OCI-LY7 (cell line): ENCODE measurements at places on chromosomes 4 and X. TPM values are rescaled to one million over a fixed set of nuclear protein-coding genes. Genes with fewer than 3 reads are reported as not detected.

Gene IQCM
- total RNA-seq, result not detected in 2 replicates

Gene NLRP2B
- total RNA-seq, result not detected in 2 replicates

Gene TRIM60
- total RNA-seq, result not detected in 2 replicates

Gene PABPC1L2B
- not detected in 2 replicates for total RNA-seq

Gene GPRASP1
- total RNA-seq, result not detected in 2 replicates

Gene UGT2B15
- total RNA-seq, result not detected in 2 replicates

Gene FREM3
- total RNA-seq, result not detected in 2 replicates

Gene LRP2BP
- 1.0 and 1.4 TPM in 2 replicates for total RNA-seq

Gene GAGE12F
- not detected in 2 replicates for total RNA-seq

Gene CCKAR
- not detected in 2 replicates for total RNA-seq

Gene TMEM47
- not detected in 2 replicates for total RNA-seq

Gene ASMT
- not detected in 2 replicates for total RNA-seq

Gene ARL9
- total RNA-seq, result 0.76 TPM in 1 of 2 replicates, not detected in the other

Gene CCDC120
- total RNA-seq, result 3.6 and 4.1 TPM in 2 replicates

Gene RBPJ
- total RNA-seq, result 61.1 and 61.4 TPM in 2 replicates

Gene AFF1
- total RNA-seq, result 69.7 and 81.4 TPM in 2 replicates

Gene MBTPS2
- 14.9 and 15.8 TPM in 2 replicates for total RNA-seq

Gene FATE1
- not detected in 2 replicates for total RNA-seq

Gene TAF7L
- not detected in 2 replicates for total RNA-seq

Gene IL1RAPL1
- total RNA-seq, result not detected in 2 replicates

Gene CTAG2
- not detected in 2 replicates for total RNA-seq
